Right atrium auricular region (tissue), 2 donors: ENCODE measurements at places on chromosomes 2 and 18. TPM values are rescaled to one million over a fixed set of nuclear protein-coding genes. Genes with fewer than 3 reads are reported as not detected.

GRCh38 chr2:25041307-25041927, 459 bp upstream of the EFR3B start:
- DNase-seq: peak; percentile 61

- no peak for DNase-seq
Measured at GRCh38 chr2:176018708-176019107, 16.6 kb upstream of the LNPK start.

Gene NDUFV2
- total RNA-seq: 167 TPM

Gene TTC27
- 5.9 TPM for total RNA-seq

DNA sequence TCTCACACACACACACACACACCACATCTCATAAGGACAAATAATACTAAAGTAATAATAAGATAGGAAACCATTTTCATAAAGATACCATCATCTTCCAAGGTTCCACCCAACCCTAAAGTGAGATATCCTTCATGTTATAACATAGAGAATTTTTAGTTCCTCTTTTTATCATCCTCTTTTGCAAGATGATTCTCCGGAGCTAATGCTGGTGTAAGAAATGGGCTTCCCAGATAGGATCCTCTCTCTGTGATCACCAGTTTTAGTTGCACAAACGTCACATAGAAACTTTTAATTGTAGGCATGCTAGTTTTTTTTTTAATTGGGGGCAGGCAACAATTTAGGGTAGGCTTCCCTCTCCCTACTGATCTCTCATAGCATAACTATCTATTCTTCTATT, 49.6 kb downstream of the ARHGAP25 start:
- no peak for DNase-seq

DNA sequence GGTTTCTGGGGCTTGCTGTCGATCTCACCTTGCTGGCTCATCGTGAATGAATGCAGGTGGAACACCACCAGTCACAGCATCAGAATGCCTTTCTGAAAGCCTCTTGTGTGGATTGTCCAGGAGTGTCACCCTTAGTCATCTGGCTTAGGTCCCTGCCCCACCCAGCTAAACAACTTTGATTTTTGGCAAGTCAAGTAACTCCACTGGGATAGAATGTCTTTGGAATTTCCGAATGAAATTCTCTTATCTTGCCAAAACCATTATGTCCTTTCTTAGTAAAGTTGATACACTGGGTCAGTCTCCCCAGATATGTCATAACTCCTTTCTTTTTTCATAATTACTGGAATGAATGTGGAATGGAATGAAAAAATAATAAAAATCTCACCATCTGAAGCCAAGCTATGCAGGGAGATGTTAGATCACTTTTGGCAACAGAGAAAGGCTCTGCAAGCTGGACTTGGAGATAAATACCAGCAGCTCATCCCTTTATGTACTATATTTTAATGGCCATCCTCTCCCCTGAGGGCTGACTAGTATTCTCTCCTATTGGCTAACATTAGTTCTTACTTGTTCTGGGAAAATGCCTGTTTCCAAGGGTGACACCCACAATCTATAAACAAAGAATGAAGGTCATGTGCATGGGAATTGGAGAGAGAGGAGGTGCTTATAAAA, 35.4 kb downstream of the INSIG2 start:
- peak; percentile 71 for DNase-seq

DNA sequence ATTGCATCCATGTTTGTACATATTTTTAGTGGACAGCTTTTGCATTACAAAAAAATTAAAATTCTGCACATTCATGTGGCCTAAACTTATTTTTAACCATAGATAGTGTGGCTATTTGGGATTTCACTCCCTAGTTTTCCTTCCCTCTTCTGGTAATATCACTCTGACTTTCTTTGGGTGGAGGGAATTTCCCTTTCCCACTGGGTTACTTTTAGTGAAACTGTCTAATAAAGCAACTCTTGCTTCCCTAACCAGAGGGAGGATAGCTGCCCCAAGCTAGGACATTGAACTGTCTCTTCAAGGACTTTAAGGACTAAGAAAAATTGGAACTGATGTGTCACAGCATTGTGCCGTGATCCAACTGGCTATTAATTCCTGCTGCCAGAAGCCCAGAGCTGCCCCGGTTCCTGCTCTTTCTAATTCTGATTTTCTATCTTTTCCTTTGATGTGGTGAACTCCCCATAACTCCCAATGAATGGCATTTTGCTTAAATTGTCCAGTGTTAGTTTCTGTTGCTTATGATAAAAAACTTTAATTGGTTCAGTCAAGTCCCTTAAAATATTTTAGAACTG, 20.0 kb upstream of the EFR3B start:
- no peak for DNase-seq

Gene ASPRV1
- total RNA-seq: 0.83 TPM

DNA sequence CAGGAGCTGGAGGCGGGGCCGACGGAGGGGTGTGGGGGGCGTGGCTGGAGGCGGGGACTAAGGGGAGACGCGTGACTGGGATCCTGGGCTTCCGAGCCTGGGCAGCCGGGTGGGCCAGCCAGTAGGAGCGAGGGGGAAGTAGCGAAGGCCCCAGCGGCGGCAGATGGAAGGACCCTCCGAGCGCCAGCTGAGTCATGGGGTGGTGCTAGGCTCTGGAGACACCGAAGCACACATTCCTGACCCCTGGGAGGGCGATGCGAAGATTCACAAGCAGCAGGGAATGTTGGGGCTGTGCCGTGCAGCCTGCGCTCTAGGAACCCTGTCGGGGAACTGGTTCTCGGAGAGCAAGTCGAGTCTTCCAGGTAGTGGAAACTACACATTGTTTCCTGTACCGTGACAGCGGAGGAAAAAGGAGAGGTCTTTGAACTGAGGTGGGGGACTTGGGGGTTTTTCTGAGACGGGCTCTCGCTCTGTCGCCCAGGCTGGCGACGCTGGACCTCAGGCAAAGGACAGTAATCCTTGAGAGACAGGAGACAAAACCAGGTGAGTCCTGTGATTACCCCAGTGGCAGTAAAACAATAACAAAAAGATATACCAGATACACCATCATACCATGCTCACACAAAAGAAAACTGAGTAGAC, 650 bp upstream of the AFG3L2 start:
- no peak for DNase-seq

Gene AMER3
- not detected for total RNA-seq

Gene DQX1
- not detected for total RNA-seq

GRCh38 chr2:106105151-106105922, 88.8 kb downstream of the UXS1 start:
- DNase-seq: no peak

Gene FZD7
- 24.5 TPM for total RNA-seq

Gene ALPP
- not detected for total RNA-seq

DNA sequence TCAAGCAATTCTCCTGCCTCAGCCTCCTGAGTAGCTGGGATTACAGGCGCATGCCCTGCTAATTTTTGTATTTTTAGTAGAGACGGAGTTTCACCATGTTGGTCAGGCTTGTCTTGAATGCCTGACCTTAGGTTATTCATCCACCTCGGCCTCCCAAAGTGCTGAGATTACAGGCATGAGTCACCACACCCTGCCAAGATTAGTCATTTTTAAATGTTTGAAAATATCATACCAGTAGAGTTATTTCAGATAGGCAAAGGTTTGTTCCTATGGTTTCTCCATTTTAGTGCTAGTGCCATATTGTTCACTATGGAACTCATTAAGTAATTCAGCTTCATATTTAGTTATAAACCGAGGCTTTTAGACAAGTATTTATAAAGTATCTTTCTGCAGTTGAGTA, 52.3 kb downstream of the HIBCH start:
- no peak for DNase-seq

DNA sequence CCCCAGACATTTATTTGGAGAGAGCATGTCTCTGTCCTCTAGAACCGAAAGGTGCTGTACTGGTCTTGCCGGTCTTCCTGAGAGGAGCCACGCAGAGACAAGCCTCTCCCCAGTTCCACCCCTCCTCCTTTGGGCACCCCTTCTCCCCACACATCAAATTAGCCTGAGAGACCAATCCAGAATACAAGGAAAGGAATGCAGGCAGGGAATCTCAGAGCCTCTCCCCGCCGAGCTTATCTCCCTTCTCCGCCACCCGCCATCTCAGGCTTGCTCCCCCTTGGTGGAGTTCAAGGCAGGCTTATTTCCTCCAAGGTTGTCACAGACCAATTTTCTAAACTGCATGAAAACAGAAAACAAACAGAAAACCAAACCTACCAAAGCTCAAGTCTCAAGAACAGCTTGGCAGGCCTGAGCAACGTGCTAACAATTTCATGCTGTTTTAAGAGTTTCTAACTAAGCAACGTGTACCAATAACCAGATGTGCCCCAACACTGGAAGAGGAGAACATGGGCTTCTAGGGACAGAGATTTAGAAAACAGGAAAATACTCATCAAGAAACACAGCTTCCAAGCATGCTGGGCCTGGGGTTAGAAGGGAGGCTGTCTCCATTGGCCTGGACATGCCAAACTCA, 124.5 kb upstream of the PKDCC start:
- DNase-seq: no peak

DNA sequence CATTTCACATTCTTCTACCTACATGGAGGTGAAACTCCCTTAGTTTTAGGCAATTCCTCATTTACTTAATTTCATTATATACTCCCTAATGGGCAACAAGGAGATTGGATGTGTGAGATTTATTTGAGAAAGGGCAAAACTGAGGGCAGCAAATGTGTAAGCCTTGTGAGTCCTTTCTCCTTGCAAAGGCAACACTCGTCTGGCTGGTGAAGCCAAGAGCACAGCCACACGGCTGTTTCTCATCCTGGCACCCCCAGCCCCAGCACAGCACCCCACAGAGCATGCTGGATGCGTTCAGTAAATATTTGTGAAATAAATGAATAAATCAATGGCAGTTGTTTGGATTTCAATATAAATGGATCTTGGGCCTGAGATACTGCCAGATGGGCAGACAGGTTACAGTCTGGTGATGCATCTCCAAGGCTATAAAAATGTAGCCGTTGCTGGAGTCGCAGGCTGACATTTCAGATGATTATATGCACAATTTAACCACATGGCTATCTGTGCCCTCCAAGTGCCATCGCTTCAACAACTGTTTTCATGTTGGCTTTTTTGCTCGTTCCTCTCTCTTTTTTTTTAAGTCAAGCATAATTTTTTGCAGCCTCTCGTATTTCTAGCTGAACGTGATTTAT, 154.1 kb upstream of the REV1 start:
- DNase-seq: no peak

DNA sequence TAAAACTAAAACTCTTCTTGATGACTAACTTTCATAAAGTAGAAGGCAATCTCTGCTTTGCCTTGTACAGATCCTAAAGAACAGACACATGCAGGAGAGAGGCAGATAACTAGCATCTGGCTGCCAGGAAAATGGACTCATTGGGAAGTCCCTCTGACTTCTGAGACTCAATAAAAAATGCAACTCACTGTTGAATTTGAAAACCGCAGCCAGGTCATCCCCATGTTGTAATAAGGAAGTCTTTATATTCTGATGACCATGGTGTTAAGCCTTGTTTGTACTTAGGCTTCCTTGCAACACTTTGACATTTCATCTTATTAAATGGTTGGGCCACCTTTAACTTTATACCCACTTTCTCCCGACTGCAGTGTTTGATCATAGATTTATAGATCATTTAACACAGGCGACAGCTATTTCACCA, 375.1 kb upstream of the KCNH7 start:
- DNase-seq: no peak

DNA sequence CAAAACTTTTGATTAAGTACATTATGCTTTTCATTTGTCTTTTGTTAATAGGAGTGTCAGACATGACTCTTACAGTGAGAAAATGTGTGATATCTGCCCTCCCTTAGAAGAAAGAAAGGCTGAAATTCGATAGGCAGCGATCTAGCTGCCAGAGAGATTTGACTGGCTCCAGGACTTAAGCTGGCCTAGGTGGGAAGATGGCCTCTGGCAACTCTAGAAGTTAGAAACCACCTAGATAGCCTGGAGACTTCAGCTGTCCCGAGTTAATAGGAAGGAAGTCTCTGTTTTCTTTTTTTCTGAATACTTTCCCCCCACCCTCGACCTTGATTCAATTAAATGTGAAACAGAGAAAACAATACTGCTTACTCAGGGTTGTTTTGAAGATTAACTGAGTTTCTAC, 1194.7 kb upstream of the CRIM1 start:
- DNase-seq: no peak

GRCh38 chr18:51437280-51438271, 240.1 kb upstream of the MEX3C start:
- DNase-seq: no peak

DNA sequence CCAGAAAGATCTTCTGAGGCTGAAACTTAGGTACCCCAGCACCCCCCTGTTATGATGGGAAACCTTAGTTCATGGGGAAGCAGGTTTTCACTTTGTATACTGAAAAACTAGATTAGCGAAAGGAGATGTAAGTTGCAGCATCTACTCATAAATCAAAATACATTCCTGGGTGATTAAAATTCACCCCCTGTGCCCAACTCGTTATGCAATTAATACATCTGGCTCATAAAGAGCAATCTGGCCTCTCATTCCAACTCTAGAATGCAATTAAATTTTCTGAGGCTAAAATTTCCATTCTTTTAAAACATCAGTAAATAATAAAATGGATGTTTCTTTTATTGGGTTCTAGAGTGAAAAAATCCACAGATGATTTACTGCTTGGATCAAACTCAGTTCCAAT, 110.9 kb upstream of the BZW1 start:
- no peak for DNase-seq

Gene SCG2
- 0.12 TPM for total RNA-seq

DNA sequence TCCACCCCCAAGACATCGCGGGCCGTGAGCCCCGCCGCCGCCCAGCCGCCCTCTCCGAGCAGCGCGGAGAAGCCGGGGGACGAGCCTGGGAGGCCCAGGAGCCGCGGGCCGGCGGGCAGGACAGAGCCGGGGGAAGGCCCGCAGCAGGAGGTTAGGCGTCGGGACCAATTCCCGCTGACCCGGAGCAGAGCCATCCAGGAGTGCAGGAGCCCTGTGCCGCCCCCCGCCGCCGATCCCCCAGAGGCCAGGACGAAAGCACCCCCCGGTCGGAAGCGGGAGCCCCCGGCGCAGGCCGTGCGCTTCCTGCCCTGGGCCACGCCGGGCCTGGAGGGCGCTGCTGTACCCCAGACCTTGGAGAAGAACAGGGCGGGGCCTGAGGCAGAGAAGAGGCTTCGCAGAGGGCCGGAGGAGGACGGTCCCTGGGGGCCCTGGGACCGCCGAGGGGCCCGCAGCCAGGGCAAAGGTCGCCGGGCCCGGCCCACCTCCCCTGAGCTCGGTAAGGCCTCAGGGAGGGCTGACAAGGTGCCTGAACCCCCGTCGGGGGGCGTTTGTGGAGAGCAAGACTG, 14.2 kb downstream of the SPEG start:
- DNase-seq: no peak

Gene RAB6C
- not detected for total RNA-seq

GRCh38 chr2:37616677-37617005, 54.8 kb downstream of the CDC42EP3 start:
- DNase-seq: no peak

DNA sequence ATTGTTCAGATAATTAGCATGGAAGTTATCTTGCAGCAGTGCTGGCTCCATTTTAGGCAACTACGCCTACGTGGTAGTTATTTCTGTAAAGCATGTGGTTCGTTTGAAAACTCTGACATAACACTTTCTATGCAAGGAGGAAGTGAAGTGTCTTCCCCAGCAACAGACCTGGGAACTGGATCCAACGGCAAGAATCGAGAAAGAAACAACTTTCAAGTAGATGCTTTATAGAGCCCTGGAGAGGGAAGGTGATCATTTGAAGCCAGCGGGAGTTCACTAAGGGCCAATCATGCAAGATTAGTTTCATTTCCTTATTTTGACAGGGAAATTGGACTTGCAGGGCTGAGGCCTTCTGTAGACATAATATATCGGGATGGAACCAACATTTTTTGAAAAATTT, 218.3 kb downstream of the ACKR3 start:
- DNase-seq: no peak

GRCh38 chr18:55582325-55582724, 5.7 kb downstream of the TCF4 start:
- DNase-seq: no peak
